Cardiac ventricle fibroblast (primary cell): ENCODE measurements at places on chromosomes 16 and 17. TPM values are rescaled to one million over a fixed set of nuclear protein-coding genes. Genes with fewer than 3 reads are reported as not detected.

ADORA2B gene
- total RNA-seq = 37.8 and 39.8 TPM in 2 replicates

KRTAP3-2 gene
- not detected in 2 replicates for total RNA-seq

TRAPPC1 gene
- total RNA-seq = 48.2 and 48.4 TPM in 2 replicates

COG8 gene
- total RNA-seq = 42.7 and 52.4 TPM in 2 replicates

TMC8 gene
- not detected in 2 replicates for total RNA-seq

MYH2 gene
- not detected in 2 replicates for total RNA-seq

MRPL12 gene
- 52.2 and 52.5 TPM in 2 replicates for total RNA-seq

ITGAD gene
- total RNA-seq = not detected in 2 replicates

PYDC1 gene
- not detected in 2 replicates for total RNA-seq

NPTX1 gene
- under 0.01 TPM in 1 of 2 replicates, not detected in the other for total RNA-seq

TPSG1 gene
- 0.15 TPM in 1 of 2 replicates, not detected in the other for total RNA-seq

TUBD1 gene
- total RNA-seq = 2.4 and 4.0 TPM in 2 replicates

MILR1 gene
- 21.8 and 38.8 TPM in 2 replicates for total RNA-seq

KRTAP4-6 gene
- total RNA-seq = not detected in 2 replicates

AOC2 gene
- total RNA-seq = 0.34 and 1.4 TPM in 2 replicates

TP53TG3F gene
- not detected in 2 replicates for total RNA-seq

SHISA9 gene
- total RNA-seq = not detected in 2 replicates

CCL14 gene
- 1.5 and 7.8 TPM in 2 replicates for total RNA-seq

SYNGR3 gene
- 0.78 and 4.2 TPM in 2 replicates for total RNA-seq

PARN gene
- 23.4 and 37.6 TPM in 2 replicates for total RNA-seq

CARD14 gene
- 0.15 TPM in 1 of 2 replicates, not detected in the other for total RNA-seq

CCL1 gene
- total RNA-seq = not detected in 2 replicates

KRT222 gene
- not detected in 2 replicates for total RNA-seq

CBX4 gene
- total RNA-seq = 9.5 and 13.5 TPM in 2 replicates

SOX8 gene
- 1.1 and 1.4 TPM in 2 replicates for total RNA-seq

KRT15 gene
- total RNA-seq = 0.59 TPM in 1 of 2 replicates, not detected in the other

TM4SF5 gene
- not detected in 2 replicates for total RNA-seq
